ENCODE measurements at places on chromosomes 2 and 18.
A peak's percentile ranks its signal among the peaks of the same experiment; 100 is the strongest.

- no peak for DNase-seq
Measured at GRCh38 chr18:27298214-27298804, 113.2 kb upstream of the CHST9 start.

DNA sequence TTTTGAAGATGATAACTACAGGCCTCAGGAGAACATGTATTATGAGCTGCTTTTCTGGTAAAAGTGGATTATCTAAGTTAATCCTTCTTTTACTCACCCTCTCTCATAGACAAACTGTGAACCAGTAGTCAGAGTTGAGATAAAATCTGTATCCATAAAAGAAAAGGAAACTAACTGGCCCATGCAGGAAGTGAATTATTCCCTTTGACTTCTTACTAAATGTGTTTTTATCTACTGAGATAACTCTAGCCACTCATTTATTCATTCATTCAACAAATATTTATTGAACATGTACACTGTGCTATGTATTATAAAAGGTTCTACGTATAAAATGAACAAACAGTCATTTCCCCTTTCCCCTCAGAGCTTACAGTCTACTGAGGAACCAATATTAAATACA, 10.0 kb downstream of the WDR35 start:
- DNase-seq = no peak

- peak; percentile 55 for DNase-seq
Measured at GRCh38 chr18:45688833-45689232, 35.1 kb upstream of the SLC14A1 start.

GRCh38 chr2:19120941-19121750, 237.3 kb downstream of the OSR1 start:
- DNase-seq = no peak

DNA sequence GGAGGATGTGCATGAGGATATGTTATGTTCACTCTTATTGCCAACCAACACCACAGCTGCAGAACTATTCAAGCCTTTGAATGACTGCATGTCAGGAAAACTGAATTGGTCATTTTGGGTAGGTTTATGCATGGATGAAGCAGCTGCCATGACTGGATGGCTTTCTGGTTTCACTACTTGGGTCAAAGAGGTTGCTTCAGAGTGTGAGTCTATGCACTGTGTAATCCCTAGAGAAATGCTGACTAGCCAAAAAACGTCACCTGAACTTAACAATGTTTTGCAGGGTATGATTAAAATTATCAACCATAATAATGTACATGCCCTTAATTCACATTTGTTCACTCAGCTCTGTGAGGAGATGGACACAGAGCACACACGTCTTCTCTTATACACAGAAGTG, 206.7 kb upstream of the RBBP8 start:
- no peak for DNase-seq

DNA sequence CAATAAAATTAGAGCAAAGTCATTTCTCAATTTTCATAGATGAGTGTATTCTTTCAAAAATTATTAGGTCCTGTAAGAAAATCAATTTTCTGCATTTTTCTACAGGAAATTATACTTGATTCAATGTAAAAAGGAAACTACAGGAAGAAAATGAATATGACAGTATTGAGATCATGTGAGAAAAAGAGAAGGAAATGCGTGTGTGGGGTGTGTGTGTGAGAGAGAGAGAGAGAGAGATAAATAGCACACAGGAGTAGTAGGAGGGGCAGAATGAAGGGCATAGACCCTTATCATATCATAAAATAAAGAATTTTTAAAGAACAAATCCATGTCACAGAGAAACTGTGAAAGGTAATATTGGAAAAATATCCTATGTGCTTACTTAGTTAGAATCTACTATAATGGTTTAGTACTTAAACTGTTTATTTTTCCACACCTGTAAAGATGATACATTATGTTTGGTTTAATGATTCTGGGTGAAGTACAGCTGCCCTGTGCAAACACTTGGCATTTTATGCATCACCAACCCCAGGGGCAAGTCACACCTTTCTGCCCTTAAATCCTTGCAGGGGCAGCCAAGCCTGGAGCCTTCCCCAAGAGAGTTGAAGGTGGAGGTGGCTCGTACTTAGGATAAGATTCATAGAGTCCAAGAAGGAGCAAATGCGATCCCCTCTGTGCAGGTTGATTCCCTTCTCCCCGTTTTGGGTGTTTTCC, 276.4 kb downstream of the TGIF1 start:
- no peak for DNase-seq

DNA sequence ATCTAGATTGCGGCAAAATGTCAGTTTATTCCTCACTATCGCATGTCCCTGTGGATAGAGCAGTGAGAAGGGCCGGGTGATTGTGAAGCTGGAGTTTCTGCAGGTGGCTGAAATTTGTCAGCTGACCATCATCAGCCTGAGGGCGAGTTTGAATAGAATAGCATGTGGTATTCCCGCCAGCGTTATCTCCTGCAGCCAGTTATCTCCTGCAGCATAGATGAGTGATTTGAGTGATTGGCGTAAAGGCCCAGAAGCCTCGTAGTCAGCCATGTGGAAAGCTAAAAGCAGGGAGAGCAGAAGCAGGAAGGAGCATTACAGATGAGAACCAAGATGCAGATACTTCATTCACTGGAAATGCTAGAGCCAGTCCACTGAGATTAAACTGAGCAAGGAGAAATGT, 65.5 kb downstream of the CABLES1 start:
- DNase-seq = no peak

GRCh38 chr18:39460136-39460535, 1894.5 kb upstream of the CELF4 start:
- DNase-seq = no peak

DNA sequence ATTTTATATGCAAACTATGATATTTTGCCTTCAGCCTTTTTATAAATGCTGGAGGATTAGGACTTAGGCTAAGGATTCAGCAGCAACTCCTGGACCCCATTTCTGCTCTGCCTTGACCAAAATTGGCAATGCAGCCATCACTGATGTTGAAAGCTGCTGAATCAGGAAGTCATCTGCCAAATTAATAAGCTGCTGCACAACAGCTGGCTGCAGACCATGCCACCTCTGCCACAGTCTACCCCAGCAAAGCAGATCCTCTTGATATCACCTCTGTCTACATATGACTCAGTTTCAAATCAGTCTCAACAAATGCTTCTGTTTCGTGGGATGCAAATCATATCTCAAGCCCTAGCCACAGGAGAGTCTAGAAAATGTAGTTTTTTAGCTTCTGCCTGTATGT, 7.1 kb upstream of the SOS1 start:
- peak; percentile 22 for DNase-seq

DNA sequence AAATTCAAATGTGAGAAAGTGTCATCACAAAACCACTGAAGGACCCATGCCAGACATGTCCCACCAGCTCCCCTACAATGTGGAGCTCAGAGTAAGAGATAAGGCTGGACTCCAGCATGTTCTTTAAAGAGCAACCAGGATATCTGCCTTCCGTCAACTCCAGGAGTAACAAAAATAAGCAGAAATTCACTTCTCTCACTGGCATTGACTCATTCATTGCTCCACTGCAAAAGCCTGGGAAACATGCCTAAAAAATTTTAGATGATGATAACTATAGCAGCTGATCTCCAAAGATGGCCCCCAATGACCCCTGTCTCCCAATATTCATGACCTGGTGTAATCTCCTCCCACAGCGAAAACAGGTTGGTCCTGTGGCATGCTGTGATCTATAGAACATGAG, 314.5 kb downstream of the NCKAP5 start:
- DNase-seq = no peak

DNA sequence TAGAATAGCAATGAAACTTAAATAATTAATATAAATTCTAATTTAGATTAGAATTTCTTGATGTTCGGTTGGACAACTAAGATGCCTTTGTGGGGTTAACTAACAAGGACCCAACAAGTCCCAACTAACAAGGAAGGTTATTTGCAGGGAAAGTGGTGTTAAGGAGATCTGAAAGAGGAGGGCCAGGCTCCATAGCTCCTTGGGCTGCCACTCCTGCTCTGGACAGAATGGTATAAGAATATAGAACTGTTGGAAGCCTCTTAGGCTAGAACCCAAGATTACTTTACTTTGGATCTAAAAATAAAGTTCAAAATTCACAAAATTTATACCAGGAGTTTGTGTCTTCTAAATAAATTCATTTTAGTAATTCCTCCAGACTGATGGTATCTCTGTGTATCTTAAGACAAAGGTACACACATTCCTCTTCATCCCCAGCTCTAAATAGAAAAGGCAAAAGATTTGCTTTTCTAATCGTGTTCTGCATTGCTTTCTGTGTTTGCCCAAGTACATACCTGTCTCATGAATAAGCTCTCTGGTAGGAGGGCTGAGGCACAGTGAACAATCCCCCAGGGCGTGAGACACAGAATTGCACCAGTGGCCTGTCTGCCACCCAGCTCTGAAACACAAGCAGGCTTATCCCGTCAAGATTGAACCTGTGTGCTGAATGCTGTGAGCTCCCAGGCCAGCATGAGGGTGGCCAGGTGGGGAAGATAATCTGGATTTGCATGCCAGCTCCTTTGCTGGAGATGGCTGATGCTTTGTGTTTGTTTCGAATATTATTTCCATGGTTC, 176.0 kb downstream of the ACKR3 start:
- no peak for DNase-seq

DNA sequence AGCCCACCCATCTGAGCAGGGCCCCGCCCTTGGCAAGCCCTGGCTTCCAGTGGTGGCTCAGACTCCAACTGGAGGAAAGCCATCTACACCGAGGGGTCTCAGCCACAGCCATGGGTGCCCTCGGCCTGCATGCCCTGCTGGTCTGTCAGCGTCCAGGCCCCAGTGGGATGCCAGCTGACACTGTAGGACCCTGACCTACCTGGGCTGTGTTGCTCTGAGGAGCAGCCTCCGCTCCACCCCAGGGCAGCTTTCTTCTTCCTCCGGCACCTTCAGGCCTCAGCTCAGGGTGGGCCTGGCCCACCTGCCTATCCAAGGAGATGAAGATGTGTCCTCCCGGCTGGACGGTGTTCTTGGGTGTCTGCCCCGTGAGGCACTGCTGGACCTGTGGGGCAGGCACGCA, 13.9 kb upstream of the ARHGEF4 start:
- no peak for DNase-seq

GRCh38 chr2:42795841-42796301, 3.5 kb upstream of the HAAO start:
- DNase-seq = no peak

- no peak for DNase-seq
Measured at GRCh38 chr18:63881851-63882250, 5.7 kb upstream of the SERPINB2 start.

DNA sequence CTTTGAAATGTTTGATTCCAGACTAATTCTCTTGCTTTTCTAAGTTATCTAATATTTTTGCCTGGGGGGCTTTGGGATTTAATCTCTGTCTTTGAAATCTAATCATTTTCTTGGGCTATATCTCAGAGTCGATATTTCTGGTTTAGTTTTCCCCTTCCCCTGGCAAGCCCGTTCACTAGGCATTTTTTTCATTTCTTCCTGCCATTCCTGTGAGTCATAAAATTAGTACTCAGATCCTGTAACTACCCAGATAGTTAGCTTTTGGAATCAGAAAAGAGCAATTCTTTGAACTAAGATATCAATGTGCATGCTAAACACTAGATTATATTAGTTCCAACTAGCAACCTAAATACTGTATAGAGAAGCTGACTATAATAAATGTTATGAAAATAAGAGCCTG, 29.4 kb upstream of the RNF149 start:
- DNase-seq = no peak

GRCh38 chr2:128438586-128438985, 119.9 kb upstream of the HS6ST1 start:
- DNase-seq = no peak

GRCh38 chr2:180461761-180462160, 454.7 kb upstream of the CWC22 start:
- DNase-seq = no peak

DNA sequence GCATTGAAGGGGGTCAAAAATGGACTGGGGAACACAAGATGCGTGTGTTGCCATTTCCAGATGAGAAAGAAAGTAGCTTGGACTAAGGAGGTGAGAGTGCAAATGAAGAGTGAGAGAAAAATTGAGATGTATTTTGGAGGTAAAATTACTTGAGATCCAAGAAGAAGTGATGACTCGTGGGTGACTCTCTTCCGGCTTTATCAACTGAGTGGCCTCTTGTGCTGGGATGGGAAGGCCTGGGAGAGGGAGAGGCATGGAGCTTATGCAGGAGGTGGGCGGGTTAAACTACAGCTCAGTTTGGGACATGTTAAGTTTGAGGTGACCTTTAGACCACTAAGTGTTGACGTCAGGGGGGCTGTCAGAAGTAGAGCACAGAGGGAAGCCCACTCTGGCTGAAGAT, 34.9 kb downstream of the SULT1C2 start:
- DNase-seq = no peak

GRCh38 chr2:240386326-240386725, 49.1 kb upstream of the GPC1 start:
- DNase-seq = no peak

- no peak for DNase-seq
Measured at GRCh38 chr2:23662941-23663920, 263.7 kb downstream of the ATAD2B start.

- DNase-seq = no peak
Measured at GRCh38 chr18:47283476-47283875, 32.0 kb upstream of the SKOR2 start.

DNA sequence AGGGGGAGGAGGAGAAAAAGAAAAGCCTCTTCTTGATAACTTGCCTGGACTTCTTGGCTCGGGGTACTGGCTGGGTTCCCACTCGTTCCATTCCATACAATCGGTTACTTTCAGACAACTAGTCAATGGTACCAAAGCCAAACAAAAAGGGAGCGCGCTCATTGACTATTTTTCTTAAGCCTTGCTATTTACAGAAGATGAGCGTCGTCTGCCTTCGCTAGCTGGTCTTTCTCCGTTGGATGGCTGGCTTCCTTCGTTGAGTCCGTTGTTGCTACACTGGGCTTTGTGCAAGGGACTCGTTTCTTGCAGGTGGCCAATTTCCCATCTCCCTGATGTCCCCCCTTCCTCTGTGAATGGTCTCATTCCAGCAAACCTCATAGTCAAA, 260.4 kb downstream of the ZNF516 start:
- no peak for DNase-seq

GRCh38 chr18:49030692-49031443, 80.1 kb upstream of the SMAD7 start:
- no peak for DNase-seq

- DNase-seq = no peak
Measured at GRCh38 chr2:137888845-137889244, 75.4 kb upstream of the HNMT start.

DNA sequence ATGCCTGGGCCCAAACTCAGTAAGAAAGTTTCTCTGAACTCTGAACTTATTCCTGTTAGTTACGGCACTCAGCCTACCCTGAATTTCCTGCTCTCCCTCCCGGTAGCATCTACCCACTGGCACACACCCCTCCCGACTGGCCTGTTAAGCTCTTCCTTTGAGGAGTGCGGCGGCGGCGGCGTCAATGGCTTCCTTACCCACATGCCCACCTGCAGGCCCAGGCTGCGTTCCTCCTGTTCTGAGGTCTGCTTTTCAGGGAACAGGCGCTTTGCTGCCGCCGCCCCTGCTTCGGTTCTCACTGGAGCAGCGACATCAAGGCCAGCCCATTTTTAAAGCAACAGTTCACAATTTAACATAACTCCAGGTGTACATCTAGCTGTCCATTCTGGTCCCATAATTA, 432.4 kb downstream of the DCDC2C start:
- no peak for DNase-seq
